ENCODE measurements at places on chromosomes 5 and 9.

- no peak for DNase-seq
These were observed 65.2 kb downstream of the C9orf50 start for GRCh38 chr9:129555512-129556215.

- DNase-seq: no peak
These were observed 63.8 kb downstream of the MACROH2A1 start for GRCh38 chr5:135335031-135335828.

GRCh38 chr9:129225815-129226214, 47.8 kb upstream of the IER5L start:
- no peak for DNase-seq

GRCh38 chr9:86052556-86053468, 46.5 kb downstream of the GOLM1 start:
- no peak for DNase-seq

- no peak for DNase-seq
These were observed 29.9 kb downstream of the RUSC2 start for GRCh38 chr9:35519692-35520363.

DNA sequence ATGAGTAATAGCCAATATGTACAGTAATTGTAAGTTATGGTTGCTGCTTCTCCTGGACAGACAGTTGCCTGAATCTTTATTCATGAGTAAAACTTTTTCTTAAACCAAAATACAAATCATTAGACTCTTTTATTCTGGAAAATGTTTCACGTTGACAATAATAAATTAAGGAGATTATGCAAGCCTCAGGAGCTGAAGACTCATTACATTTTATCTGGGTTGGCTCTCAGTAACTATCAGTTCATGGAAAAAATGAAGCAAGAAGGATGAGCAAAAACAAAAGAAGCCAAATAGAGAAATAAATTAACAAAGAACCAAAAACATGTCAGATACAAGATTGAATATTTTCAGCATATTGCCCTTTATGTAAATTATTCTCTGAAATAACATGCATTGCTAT, 88.9 kb upstream of the PRR16 start:
- DNase-seq: no peak

GRCh38 chr5:39209924-39210323, 9.4 kb downstream of the FYB1 start:
- DNase-seq: peak; percentile 28

GRCh38 chr9:23638837-23639426, 187.1 kb downstream of the ELAVL2 start:
- no peak for DNase-seq

DNA sequence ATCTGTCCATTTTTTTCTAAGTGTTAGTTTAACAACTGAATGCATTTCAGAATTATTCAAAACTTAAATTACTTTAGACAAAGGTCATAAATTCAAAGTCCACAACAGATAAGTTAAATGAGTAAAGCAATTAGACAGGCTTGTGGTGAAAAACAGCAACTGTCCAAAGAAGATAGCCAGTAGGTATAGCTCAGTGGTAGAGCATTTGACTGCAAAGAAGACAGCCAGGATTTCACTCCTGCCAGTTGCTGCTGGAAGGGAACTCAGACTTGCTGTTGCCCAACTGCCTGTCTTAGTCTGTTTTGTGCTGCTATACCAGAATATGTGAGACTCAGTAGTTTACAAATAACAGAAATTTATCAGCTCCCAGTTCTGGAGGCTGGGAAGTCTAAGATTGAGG, 10.0 kb downstream of the FANCC start:
- peak; percentile 24 for DNase-seq

GRCh38 chr5:42108468-42108867, 183.4 kb downstream of the FBXO4 start:
- no peak for DNase-seq

DNA sequence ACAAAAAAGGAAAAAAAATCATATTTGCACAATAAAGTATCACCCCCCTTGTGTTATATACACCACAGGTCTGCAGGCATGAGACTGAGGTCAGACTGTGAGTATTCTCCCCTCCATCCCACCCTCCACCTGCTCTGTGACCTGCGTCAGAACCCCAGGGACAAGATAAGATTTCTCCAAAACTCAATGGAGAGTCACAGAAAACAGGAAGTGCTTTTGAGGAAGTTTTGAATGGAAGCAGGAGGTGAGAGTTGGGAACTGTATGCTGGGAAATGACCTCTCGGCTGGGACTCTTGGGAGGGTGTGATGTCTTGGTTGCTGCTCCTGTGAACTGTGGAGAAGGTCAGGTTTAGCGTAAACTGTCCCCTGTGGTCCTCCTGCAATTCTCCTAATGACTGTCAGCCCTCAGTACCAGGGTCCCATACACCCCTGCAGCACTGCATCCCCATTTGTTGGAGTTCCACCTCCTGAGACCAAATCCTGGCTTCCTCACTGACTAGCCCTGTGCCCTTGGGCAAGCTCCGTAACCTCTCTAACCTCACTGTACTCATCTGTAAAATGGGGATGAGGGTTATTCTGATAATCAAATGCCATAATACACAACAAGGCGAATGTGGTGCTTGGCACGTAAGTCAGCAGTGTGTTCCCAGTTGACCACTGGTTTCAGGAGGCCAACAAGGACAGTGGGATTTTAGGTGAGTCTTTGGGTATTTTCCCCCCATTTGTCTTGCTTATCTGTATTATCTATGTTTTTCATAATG, 6.9 kb upstream of the CTSL start:
- no peak for DNase-seq

DNA sequence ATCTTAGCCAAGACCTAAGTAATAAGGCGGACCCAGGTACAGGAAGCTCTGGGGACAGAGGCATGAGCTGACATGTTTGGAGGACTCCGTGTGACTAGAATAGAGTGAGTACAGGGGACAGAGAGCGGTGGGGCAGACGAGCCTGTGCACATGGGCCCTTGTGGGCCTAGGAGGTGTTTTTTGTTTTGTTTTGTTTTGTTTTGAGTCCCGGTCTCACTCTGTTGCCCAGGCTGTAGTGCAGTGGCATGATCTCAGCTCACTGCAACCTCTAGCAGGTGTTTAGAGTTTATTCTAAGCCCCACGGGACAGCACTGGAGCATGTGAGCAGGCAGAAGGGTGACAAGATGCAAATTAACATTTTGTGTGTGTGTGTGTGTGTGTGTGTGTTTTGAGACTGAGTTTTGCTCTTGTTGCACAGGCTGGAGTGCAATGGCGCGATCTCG, 3.1 kb upstream of the EEIG1 start:
- DNase-seq: no peak

GRCh38 chr5:52283221-52283620, 504.5 kb upstream of the ITGA1 start:
- no peak for DNase-seq

GRCh38 chr5:55904152-55904551, 53.0 kb downstream of the IL31RA start:
- no peak for DNase-seq

- no peak for DNase-seq
These were observed 609.9 kb downstream of the ACTL7B start for GRCh38 chr9:108245901-108246300.

GRCh38 chr5:93320920-93321445, 260.0 kb downstream of the NR2F1-AS1 start:
- no peak for DNase-seq

GRCh38 chr9:105858006-105858690, 163.8 kb downstream of the TMEM38B start:
- no peak for DNase-seq

DNA sequence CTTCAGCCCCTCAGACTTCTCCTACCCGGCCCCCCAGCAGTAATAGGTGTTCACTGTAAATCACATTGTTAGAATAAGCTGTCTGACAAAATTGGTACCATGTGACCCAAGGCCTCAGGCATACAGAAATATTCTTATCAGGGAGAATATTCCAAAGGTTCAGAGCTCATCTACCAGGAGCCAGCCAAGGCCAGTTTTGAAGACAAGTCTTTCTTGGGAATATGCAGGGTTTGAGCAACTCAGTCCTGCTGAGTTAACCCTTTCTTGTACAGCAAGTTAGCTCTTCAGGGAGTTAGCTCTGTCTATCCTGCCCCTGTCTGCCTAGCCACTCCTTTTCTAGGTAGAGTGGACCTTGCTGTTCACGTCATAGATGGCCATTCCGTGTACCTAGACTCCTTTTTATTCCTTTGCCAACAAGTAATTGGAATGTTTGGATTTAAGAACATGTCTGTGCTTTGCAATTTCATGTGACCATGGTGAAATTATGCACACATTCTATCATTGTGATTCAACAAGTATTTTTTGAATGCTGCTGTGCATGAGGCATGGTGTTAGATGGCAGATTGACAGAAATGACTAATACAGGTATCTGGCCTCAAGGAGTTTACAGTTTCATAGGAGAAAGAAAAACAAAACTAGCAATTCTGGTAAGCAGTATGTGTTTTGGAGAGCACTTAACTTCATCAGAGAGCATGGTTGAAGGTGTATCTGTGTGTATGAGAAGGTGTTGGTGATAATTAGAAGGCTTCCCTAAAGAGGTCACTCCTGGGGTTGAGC, 22.6 kb downstream of the TGFBR1 start:
- DNase-seq: no peak

DNA sequence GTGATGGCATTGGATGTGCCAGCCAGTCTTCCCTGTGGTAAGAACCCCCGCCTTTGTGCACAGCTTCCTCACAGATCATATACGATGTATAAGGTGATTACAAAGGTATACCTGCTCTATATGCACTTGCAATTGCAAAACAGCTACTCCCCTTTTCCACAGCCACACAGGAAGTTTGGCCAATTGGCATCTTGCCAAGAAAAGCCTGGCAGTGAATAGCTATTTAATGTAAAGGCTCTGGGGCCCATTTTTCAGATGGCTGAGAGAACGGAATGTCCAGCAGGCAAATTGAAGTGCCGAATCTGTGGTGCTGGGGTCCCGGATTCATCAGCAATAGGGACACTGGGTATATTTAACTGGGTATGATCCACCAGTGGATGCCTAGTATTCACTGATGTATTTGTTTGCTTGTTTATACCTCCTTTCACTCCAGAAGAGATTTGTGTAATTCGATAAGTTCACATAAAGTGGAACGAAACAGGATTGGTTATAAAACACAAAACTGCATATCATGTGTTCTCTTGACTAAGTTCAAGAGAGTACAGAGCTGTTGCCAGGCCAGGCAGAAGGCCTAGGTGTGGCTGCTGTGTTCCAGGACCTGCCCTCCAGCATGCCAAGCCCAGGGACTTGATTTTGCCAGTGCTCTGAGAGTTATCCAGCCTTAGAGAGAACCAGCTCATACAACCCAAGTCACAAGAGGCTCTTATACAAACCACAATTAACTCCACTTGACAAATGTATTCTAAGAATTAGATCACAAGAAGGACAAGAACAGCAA, 27.7 kb upstream of the GABRP start:
- DNase-seq: no peak

GRCh38 chr9:134601764-134602163, 39.8 kb upstream of the COL5A1 start:
- no peak for DNase-seq

- DNase-seq: peak; percentile 39
These were observed 18.2 kb upstream of the DCP2 start for GRCh38 chr5:112958093-112959088.

DNA sequence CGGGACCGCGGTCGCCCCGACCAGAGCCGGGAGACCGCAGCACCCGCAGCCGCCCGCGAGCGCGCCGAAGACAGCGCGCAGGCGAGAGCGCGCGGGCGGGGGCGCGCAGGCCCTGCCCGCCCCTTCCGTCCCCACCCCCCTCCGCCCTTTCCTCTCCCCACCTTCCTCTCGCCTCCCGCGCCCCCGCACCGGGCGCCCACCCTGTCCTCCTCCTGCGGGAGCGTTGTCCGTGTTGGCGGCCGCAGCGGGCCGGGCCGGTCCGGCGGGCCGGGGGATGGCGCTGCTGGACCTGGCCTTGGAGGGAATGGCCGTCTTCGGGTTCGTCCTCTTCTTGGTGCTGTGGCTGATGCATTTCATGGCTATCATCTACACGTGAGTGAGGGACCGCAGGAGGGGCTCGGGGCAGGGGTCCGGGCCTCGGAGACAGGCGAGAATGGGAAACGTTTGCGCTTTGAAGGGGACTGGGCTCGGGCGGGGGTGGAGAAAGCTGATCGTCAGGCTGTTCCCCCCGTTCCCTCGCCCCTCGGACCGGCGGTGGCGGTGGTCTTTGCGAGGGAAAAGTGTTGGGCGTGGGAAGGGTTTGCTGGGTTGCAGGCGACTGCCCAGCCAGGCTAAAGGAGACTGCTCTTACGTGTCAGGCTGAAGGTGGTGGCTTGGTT, 457 bp downstream of the UGCG start:
- DNase-seq: no peak

GRCh38 chr5:6468104-6468503, 19.4 kb downstream of the UBE2QL1 start:
- no peak for DNase-seq

GRCh38 chr5:62190173-62190572, 115.8 kb upstream of the KIF2A start:
- DNase-seq: peak; percentile 7

GRCh38 chr9:4196376-4196775, 103.5 kb downstream of the GLIS3 start:
- no peak for DNase-seq

DNA sequence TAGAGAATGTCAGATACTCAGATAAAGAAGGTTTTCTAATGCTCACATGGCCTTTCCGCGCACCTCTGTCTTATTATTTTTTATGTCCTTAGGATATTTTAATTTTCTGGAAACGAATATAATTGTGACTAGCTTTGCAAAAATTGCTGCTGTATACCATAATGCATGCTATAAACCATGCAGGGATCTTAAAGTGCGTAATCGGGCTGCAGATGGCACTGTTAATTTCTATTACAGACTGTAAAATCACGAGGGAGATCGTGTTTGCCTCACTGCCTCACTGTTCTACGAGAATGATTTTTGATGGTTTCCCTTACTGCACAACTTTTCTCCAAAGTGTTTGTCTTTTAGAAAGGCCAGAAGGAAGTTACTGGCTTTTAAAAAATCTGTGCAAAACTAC, 356.1 kb downstream of the TUSC1 start:
- no peak for DNase-seq

GRCh38 chr5:54517174-54517511, 416 bp upstream of the SNX18 start:
- no peak for DNase-seq

DNA sequence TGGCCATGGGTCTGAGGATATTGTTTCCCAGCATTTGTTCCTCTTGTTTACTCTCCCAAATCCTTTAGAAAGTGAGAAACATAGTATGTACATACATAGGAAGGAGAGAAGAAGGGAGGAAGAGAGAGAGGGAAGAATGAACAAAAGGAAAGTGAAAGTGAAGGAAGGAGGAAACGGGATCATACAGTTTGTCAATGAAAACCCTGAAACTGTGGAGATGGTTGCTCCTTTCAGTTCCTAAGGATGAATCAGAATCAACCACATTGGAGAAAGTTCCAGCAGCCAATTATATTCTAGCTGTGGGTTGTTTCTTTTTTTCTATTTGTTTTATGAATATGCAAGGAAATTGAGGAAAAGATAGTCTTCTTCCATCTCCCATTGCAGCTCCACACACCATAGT, 396.5 kb downstream of the MLLT3 start:
- no peak for DNase-seq

- DNase-seq: no peak
These were observed 46.0 kb downstream of the NEK6 start for GRCh38 chr9:124303762-124304161.

Data from hematopoietic multipotent progenitor cell treated with erythropoietin and hydrocortisone succinate and interleukin-3 and kit ligand, for 8 days (in vitro differentiated cells).